ENCODE measurements at places on chromosomes 2 and 18.

DNA sequence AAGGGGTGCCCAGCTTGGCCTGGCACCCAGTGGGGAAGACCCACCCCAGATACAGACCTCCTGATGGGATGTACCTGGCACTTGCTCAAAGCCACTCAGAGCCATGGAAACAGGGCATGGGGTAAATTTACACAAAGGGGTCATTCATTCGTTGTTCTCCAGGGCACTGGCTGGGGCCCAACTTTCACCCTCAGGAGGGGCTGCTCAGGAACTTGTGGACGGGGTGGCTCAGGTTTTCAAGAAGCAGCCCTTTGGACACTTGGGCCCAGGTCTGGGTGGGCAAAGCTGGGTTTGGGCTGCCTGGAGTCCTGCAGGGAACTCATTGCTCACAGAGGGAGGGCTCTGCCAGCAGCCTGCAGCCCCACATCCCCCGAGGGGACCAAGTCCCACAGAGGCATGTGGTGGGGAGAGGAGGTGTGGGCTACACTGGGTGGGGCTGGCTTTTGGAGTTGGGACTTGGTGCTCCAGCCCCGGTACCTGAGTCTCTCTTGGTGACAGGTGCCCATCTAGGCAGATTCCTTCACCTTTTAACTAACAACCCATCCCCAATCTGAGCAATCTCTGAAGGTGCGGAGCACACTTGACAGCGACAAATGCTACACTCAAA, 172.3 kb downstream of the CELF4 start:
- no peak for DNase-seq

GRCh38 chr18:31646332-31647126, 37.9 kb downstream of the B4GALT6 start:
- DNase-seq, result no peak

DNA sequence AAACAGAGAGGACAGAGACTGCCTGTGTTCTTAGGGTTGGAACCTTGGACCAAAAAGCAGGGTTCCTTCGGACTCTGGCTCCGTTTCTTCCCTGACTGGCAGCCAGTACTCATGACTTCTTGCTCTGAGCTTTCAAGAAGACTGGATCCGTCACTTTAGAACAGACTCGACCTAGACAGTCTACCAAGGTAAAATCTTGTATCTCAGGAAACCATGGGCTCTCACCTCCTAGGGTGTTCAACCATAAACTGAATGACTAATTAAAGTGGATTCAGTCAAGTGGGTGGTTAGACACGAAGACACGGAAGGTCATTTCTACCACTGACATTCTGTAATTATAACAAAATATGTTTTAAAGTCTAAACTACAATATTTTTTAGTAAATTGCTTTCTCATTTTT, 153.8 kb upstream of the SLC39A10 start:
- no peak for DNase-seq

- no peak for DNase-seq
These were observed 24.4 kb downstream of the SERTAD2 start for GRCh38 chr2:64629329-64629781.

DNA sequence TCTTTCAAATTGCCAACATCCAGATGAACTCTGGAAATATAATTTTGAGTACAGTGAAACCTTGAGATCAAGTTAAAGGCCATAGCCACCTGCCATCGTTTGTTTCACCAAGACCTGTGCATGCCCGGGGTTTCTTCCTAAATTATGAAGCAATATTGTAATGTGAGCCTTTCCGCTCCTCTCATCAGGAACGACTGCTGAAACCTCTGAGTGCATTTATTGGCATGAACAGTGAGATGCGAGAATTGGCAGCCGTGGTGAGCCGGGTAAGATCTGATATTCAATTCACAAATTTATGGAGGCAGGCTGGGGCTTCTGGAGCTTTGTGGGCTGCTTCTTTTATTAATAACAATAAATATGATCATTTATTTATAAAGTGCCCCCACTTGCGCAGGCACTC, 27.7 kb upstream of the ELOA2 start:
- DNase-seq, result no peak

- DNase-seq, result no peak
These were observed 528.4 kb upstream of the SPHKAP start for GRCh38 chr2:228709788-228710371.

DNA sequence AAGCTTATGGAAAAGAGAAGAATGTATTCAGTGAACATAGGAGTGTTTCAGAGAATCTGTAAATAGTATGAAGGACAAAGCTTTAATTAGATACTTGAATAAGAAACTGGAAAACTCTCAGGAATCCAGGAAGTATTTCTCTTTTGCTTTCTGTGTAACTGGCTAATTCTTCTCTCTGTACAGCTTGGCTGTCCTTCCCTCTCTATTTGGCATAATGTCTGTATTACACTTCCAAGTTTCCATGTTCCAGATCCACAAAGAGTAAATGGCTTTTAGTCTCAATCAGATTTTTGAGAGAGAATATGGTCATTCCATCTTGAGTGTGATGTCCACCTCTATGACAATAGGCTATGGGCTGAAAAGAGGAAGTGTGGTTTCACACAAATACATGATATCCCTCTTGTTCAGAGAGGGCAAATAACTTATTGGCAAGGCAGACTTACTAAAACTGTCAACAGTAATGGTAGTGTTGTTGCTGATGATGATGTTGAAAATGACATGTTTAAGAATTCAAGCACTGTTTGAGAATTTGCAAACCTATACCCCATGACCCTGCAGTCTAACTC, 129.2 kb upstream of the ERBB4 start:
- DNase-seq, result no peak

GRCh38 chr18:69172046-69172445, 228.6 kb upstream of the DOK6 start:
- DNase-seq, result no peak

DNA sequence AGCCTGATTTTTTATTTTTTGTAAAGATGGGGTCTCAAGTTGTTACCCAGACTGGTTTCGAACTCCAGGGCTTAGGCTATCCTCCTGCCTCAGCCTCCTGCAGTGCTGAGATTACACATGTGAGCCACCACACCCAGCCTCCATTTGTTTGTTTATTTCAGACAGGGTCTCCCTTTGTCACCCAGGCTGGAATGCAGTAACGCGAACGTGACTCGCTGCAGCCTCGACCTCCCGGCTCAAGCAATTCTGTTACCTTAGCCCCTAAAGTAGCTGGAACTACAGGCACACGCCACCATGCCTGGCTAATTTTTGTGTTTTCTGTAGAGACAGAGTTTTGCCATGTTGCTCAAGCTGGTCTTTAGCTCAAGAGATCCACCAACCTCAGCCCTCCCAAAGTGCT, 27.2 kb downstream of the UBXN4 start:
- DNase-seq, result no peak

DNA sequence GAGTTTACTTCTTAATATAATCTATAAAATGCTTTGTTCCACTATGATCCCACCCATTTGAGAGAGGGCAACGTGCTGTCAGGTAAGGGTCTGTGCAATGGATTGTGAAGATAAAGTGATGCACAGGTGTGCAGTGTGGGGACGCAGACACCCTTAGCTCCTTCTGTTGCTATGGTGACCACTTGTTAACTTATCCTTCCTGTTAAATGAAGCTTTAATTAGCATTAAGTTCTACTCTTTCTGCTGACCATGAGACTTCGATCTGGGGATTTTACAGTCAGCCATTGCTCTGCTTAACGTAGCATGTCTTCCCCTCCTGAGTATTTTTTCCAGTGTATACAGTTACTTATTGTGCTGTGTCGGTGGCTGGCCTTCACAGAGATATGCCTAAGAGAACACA, 23.1 kb upstream of the ALKAL2 start:
- DNase-seq, result no peak

DNA sequence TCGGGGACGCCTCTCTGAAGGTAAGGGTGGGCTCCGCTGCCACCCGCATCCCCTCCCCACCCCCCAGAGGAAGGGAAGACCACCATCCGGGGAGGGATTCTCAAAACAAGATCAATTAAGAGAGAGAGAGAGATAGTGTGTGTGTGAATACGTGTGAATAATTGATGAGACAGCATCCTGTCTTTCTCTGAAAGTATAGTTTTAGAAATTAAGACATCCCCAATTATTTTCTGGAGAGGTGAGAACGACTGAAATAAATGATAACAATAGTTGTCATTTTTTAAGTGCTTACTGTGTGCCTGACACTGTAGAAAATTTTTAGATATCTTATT, 751 bp downstream of the IL18R1 start:
- no peak for DNase-seq

DNA sequence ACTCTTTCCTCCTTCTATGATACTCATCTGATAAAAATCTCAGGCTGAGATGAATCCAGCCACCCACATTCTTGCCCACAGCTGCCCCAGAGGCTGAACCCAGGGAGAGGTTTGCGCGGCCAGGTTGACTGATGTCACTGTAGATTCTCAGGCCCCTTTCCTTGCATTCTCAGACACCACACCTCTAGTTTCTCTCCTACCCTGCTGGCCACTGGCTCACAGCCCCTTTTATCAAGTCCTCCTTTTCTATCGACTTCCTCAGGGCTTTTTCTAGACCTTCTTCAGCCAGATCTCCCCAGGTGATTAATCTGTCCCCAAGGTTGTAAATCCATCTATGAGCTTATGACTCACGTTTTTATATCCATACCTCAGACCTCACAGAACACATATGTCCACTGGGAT, 99.8 kb downstream of the TACR1 start:
- no peak for DNase-seq

DNA sequence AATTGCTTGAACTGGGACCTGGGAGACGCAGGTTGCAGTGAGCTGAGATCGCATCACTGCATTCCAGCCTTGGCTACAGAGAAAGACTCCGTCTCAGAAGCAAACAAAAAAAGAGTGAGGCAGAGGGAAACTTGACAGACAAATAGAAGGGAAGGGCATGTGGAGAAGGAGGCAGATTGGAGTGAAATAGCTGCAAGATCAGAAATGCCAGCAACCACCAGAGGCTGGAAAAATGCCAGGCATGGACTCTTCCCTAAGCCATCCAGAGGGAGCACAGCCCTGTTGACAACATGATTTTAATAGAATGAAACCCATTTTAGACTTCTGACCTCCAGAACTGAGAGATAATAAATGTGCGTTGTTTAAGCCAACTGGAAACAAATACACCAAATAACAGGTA, 447.2 kb upstream of the SPHKAP start:
- no peak for DNase-seq

GRCh38 chr18:9642799-9643462, 28.6 kb upstream of the PPP4R1 start:
- DNase-seq, result no peak

DNA sequence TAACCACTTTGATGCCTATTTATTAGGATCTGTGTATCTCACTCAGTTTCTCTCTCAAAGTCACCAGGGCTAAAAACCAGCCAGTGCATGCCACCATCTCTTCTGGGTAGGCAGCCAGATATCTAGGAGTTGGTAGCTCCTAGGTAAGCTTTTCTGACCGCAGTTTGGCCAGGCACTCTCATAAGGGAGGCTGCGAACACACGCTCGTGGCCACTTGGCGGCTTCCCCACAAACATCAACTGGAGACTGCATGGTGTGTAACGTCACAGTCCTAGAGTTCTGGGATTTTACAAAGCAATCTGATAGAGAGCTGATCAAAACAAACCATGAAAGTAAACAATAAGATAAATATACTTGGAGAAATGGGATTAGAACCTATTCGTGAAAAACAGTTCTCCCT, 424.3 kb upstream of the ACVR2A start:
- no peak for DNase-seq

- no peak for DNase-seq
These were observed 155.1 kb upstream of the TCF4 start for GRCh38 chr18:55743133-55743532.

GRCh38 chr2:170247333-170247732, 69.4 kb downstream of the MYO3B start:
- no peak for DNase-seq

DNA sequence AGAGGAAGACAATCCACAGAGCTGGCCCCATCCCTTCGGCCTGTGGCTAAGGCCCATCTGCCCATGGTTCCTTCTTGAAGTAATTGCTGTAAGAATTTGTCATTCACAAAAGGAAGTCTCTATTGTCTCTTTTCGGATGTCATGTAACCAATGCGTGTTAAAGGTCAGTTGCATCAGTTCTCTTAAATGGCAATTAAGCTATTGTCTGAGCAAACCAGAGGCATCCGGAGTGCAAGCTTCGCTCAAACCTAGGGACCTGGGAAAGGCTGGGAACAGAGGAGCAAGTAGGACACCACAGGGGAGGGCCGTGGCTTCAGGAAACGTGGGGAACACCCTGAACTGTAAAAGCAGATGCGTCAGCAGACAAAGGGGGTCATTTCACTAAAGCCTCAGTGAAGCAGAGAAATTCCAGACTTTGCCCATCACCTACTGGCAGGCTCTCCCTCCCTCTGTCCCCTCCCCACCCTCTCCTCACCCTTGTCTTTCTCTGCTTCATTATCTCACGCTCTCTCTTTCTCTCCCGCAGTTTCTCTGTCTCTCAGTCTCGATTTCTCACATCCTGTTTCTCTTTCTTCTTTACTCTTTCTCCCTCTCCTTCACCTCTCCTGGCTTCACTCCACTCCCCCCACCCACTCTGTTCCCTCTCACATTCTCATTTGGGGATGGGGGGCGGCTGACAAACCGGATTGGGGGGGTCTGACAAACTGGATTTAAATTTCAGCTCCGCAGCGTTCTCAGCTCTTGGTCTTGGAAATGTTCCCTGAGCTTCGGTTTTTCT, 204.6 kb upstream of the TNP1 start:
- no peak for DNase-seq

- DNase-seq, result no peak
These were observed 96.9 kb upstream of the NEDD4L start for GRCh38 chr18:57947117-57947516.

GRCh38 chr2:45759310-45759851, 107.9 kb downstream of the PRKCE start:
- no peak for DNase-seq

DNA sequence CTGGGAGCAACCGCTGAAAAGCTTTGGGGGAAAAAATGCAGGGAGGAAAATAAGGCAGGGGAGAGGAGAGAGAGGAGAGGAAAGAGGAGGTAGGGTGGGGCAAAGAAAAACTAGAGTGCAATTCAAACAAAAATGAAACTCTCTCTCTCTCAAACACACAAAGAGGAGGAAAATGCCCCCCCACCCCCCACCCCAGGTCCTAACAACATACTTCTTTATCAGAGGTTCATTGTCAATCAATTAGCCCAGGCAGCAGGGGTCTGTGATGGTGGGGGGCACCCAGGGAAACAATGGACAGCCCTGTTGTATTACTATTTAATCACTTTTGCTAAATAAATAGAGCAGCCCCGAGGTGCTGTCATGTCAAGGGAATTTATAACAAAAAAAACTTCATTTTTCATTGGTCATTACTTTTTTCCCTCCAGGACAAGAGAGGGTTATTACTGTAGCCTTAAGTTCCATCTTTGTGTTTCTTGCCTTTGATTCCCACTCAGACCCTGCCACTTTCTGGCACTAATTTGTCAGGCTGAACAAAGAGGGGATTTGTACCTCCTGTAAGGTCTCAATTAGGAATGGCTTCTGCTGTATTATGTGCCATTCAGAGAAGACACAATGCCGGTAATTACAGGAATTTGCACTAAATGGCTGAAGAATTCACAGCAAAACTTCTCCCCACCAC, 55.0 kb downstream of the PLEKHM3 start:
- DNase-seq, result no peak

- DNase-seq, result no peak
These were observed 241.0 kb upstream of the ACVR2A start for GRCh38 chr2:147603876-147604275.

GRCh38 chr18:59988098-59988706, 88.4 kb downstream of the PMAIP1 start:
- DNase-seq, result peak; percentile 61
